ENCODE measurements at places on chromosomes 5 and 9. TPM values are rescaled to one million over a fixed set of nuclear protein-coding genes. Genes with fewer than 3 reads are reported as not detected.

DNA sequence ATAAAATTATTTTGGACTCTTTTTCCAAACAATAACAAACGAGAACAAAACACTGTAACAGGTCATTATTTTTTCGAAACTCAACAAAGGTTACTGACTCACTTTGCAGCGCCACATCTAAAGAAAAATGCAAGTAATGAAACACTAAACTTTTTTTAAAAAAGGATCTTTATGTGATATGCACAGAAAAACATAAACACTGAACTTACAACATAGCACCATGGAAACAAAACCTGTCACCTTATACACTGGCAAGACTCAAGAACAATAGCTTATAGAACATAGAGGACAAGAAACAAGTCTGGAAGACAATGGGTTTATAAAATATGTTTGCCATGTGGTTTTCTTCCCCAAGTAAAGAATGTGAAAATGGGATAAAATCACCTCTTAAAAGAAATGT is 85.2 kb downstream of the AUH start:
- DNase-seq = no peak

GRCh38 chr5:176647030-176647842 is at the start of gene TSPAN17:
Gene TSPAN17 (plus strand): TSS chr5:176647484. CDS start chr5:176647616, 132 bp downstream.
- DNase-seq = peak; percentile 99

DNA sequence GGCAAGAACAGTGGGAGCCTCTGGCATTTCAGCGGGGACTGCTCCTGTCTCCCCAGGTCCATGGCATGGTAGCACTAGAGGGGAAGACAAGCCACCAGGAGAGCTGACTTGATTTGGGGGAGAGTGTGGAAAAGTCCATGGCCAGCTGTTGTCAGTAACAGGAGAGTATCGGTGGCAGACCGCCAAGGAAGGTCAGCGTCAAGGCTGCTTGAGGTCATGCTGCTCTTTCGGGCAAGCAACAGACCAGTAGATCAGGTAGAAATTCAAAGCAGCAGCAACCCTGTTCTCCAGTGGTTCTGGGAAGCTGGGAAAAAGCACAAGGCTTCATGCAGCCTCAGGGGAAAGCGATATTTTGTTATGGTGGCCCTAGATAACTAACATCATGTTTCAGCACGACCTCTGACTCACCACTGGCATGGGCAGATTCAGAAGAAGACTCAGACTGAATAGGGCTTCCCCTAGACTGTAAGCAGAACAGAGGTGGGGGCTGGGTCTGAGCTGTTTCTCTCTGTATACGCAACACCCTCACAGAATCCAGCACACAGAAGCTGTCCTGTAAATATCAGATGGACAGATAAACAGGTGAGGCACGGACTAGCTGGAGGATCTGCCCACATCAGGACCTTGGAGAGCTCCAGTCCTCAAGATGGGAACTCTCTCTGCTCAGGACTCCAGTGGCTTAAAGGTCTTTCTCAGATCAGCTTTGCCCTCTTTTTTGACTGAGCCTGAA is 35.2 kb upstream of the PLEKHG4B start:
- DNase-seq = peak; percentile 28

- DNase-seq = peak; percentile 73
These were observed 15.1 kb downstream of the GPSM1 start for GRCh38 chr9:136342181-136343120.

DNA sequence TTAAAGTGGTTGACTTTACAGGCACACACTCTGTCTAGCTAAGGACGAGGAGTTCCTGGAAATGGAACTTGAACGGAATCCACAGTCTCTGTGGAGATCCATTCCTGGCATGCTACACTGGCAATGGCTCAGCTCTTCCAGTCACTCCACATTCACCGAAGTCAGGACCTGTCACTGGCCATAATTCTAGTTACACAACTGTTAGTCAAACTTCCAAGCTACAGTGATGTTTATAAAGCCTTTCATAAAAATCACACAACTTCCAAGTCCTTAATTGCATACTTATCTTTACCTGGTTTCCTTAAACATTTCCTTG is 15.7 kb downstream of the CDC14B start:
- DNase-seq = peak; percentile 67

DNA sequence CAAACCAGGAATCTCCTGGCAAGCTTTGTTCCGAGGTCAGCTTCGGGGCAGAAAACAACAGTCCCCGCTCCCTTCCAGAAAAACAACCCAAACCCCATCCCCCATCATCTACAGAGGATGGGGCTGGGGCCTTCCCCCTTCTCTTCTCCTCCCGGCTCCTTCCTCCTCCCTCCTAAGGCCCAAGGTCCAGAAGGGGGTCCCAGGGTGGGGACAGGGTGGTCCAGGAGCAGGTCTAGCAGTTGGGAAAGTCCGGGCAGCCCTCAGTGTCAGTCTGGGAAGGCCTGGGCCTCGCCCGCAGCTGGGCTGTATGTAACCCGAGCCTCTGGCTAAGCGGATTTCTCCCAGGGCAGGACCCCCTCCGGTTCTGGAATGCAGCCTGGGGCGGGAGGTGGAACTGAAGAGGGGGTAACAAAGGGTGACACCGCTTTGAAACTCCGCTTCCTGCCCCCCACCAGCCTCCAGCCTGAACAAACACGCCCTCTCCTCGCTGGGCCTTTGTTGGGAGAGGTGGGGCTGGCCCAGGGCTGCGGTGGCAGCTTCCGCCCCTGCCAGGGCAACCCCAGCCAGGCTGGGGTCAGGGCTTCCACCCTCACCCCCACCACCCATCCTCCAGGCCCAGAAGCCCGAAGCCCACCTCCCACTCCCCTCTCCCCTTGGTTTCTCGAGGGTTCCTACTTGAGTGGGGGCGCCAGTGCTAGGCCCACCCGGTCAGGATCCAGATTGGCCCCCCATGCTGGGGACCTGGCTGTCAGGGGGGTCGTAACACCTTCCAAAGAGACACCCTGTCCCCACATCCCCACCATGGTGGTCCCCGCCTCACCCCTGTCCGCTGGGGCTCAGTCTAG is 63.5 kb downstream of the C9orf50 start:
- DNase-seq = peak; percentile 80

DNA sequence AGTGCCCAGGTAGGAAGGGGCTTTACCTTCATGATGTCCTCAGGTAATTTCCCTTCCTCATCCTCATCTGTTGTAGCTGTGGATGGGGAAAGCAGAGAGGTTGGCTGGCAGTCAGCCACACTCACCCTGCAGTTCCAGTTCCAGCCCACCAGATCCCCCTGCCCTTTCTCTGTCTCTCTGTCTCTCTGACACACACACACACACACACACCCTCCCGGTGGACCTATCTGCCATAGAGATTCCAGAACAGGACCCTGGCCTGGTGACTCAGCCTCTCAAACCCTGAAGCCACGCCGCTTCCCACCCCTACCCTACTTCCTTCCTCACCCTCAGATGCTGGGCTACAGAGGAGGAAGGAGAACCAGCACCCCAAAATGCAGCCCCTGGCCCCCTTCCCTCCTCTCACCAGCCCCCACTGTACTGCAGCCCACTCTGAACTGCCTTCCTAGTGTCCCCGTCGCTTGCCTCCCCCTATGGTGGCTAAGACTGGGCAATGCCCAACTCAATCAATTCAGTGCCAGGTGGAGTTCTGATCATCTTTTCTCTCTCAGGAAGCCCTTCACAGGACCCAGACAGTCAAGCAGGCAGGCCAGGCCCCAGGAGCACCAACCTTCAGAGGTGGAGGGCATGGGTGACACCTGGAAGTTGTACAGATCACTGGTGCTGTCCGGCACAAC is 4.8 kb downstream of the IRF1 start:
- DNase-seq = no peak

GRCh38 chr9:95508968-95509850 is 7.6 kb downstream of the PTCH1 start:
- peak; percentile 97 for DNase-seq

DNA sequence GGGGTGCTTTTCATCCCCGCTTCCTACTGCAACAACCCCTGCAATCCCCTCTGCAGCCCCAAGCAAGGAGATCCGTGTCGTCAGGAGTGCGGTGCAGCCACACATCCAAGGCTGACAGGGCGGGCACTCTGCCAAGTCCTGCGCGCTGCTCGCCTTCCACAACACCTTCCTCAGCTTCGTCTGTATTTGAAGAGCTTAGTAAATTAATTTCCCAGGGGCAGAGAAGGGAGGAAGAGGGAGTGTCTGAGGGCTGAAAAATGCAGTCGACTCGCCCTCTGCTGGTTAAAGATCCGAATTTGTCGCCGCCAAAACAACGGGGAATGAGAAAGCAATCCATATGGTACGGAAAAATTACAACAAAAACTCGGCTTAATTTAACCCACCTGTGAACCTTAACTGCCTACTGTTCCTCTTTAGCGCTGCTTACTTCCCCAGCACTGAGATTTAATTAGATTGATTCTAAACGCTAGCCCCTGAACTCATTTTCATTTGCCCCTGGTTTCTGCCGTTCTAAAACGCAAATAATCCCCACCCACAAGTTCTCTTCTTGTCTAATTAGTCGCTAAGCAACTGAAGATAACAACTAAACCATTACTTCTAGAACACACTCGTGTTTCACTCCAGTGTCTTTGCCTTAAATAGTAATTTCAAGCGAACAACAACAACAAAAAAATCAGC is 10.9 kb upstream of the PCDHB1 start:
- DNase-seq = no peak

GRCh38 chr5:128579093-128579492 is 41.0 kb upstream of the FBN2 start:
- DNase-seq = no peak

- DNase-seq = no peak
These were observed 29.2 kb downstream of the ANXA2R start for GRCh38 chr5:43010935-43011315.

- DNase-seq = no peak
These were observed 20.5 kb upstream of the EEIG1 start for GRCh38 chr9:128001151-128001778.

GRCh38 chr9:36151316-36152210 is 15.0 kb downstream of the GLIPR2 start:
- peak; percentile 55 for DNase-seq

GRCh38 chr5:1095990-1096363 is 15.9 kb downstream of the SLC12A7 start:
- DNase-seq = no peak

DNA sequence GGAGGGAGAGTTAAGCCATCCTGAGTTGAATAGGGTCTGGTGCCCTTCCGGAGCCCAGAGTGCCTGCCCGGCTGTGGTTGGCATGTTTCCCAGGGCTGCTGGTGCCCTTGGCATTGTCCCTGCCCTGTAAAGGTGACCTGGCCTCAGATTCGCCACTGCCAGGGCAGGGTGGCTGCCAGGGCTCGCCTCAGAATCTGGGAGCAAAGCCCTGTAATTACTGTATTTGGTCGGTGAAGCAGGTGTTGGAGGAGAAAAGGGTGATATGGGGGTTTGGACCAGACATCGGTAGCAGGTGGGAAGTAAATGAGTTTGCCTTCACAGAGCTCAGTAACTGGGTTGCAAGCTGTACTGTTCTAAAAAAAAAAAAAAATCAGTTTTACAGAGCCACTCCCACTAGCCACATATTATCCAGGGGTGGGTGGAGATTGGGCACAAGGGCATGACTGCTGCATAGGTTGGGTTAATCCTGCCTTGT is 47.6 kb downstream of the RGS3 start:
- DNase-seq = no peak

DNA sequence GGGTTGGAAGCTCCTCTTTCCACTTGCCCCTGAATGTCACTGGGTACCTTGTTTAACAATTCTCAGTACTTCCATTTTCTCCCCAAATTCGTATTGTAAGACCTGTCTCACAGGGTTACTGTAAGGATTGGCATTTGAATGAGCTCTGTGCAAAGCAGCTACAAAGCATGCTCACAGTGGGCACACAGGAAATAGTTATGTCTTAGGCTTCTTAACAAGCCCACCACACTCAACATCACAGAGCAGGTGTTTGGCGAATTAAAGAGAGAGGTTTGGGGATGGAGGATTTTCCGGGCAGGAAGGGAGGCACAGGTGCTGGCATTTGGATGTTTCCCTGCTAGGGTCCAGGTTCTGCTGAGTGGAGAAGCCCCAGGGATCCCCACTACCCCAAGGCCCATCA is 17.0 kb upstream of the LHFPL2 start:
- no peak for DNase-seq

DNA sequence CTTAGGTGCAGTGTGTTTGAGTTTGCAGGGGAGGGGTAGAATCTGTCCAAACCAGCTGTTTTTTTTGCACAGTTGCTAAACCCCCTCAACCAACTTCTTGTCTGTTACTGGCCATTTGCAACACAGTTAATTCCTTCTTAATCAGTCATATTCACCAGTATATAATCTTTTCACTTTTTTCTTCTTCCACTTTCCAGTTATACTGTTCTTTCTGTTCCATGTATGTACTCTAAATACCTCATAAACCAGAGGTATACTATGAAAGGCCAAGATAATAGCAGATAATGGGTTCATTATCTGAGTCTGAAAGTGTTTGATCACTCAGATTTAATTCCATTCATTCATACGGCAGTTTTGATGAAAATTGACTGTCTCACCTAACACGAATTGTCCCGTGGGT is 11.1 kb downstream of the SMAD5 start:
- no peak for DNase-seq

DNA sequence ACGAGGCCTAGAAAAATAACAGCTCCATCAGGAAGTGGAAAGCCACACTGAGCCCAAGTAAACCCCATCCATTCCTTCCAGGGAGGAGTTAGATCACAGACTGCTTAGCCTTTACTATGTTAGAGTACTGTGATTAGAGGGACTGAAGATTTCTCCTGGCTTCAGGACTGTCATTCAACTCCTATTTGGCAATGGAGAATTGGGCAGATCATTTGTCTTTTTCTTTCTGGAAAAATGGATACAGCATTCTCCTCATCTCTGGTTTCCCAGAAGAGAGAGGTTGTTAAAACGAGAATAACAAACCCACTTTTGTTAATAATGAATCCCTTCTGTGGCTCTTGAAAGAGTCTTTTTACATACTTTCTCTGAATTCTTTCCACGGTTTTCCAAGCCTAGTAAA is 150.4 kb downstream of the GABRB2 start:
- DNase-seq = peak; percentile 51

GRCh38 chr5:68032216-68032762 is 183.3 kb upstream of the PIK3R1 start:
- peak; percentile 73 for DNase-seq

DNA sequence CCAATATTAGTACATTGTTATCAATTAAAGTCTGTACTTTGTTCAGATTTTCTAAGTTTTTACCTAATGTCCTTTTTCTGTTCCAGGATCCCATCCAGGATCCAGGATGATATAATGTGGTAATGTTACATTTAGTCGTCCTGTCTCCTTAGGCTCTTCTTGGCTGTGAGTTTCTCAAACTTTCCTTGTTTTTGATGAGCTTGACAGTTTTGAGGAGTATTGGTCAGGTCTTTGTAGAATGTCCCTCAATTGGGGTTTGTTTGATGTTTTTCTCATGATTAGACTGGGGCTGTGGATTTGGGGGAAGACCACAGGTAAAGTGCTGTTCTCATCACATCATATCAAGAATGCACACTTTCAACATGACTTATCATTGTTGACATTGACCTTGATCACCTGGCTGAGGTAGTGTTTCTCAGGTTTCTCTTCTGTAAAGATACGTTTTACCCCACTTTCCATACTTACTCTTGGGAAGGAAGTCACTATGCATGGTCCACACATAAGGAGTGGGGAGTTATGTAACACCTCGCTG is 9.6 kb downstream of the NDFIP1 start:
- no peak for DNase-seq

SSBP2 gene
- polyA plus RNA-seq = 52.4 TPM

PTPN3 gene
- polyA plus RNA-seq = 3.0 TPM

RHOBTB3 gene
- 87.1 TPM for polyA plus RNA-seq

NOP16 gene
- polyA plus RNA-seq = 28.8 TPM

GCNT1 gene
- polyA plus RNA-seq = 4.1 TPM

MACIR gene
- polyA plus RNA-seq = 15.3 TPM
